Activated naive CD4-positive, alpha-beta T cell treated with anti-CD3 and anti-CD28 coated beads for 36 hours (primary cell): ENCODE measurements at places on chromosomes 12 and 14. TPM values are rescaled to one million over a fixed set of nuclear protein-coding genes. Genes with fewer than 3 reads are reported as not detected.

DNA sequence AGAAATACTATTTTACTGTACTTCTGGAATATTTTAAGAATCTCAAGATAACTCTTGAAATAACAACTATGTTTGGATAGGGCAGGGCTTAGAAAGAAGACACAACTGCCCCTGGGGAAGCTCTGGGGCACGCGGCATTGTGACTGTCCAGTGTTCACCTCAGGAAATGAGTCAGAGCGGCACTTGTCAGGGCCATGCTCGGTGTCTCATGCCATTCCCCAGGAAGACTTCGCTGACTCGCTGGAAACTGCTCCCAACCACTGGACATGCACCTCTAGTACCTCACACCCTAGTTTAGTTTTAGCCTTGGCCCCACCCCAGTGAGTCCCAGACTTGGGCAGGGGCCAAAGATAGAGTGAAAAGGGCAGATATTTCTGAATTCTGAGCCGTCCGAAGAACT, 192.0 kb downstream of the TTC7B start:
- no peak overlapping the region for H3K4me3 ChIP-seq
- no peaks in the 10 kb centered on the region for H3K36me3 ChIP-seq
- no peak overlapping the region for H3K27ac ChIP-seq

GRCh38 chr12:104054681-104055346, 4.8 kb upstream of the GLT8D2 start:
- no peaks in the 10 kb centered on the region for H3K36me3 ChIP-seq
- H3K4me1 ChIP-seq, result peaks cover 7% of the 10 kb centered on the region
- no peak for DNase-seq
- H3K4me3 ChIP-seq, result no peak overlapping the region
- peaks cover 40% of the 10 kb centered on the region for H3K27me3 ChIP-seq
- H3K27ac ChIP-seq, result no peak overlapping the region

DNA sequence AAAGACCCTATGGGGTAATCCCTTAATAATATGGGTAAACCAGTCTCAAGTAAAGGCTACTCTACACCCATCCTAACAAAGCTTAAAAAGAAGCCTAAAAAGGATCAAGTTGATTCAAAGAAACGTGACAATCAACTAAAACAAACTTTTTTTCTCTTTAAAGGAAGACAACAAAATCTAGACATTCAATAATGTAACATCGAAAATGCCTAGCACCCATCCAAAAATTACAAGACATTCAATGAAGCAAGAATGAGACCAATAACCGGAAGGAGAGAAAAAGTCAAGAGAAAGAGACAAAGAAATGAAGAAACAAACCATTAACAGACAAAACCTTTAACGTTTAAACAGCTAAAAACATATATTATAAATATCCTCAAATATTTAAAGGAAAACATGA, 143.8 kb upstream of the VASH1 start:
- no peak overlapping the region for H3K4me3 ChIP-seq
- H3K27me3 ChIP-seq, result peaks cover 2% of the 10 kb centered on the region
- no peak for DNase-seq
- H3K4me1 ChIP-seq, result no peaks in the 10 kb centered on the region
- H3K36me3 ChIP-seq, result no peaks in the 10 kb centered on the region

Gene SNW1
- total RNA-seq, result 117 TPM

Gene TUNAR
- total RNA-seq, result not detected

Gene PTPRR
- not detected for total RNA-seq

Gene EFS
- total RNA-seq, result not detected

Gene JAG2
- 2.9 TPM for total RNA-seq

Gene EMP1
- 4.0 TPM for total RNA-seq
